ENCODE measurements at places on chromosomes 12 and 14. TPM values are rescaled to one million over a fixed set of nuclear protein-coding genes. Genes with fewer than 3 reads are reported as not detected.

Gene HOXC13
- total RNA-seq, result not detected

Gene KRT4
- not detected for total RNA-seq

Gene ACVRL1
- total RNA-seq, result 0.42 TPM

Gene EXOC3L4
- total RNA-seq, result 2.5 TPM

Gene CFAP54
- total RNA-seq, result 0.89 TPM

Gene HOXC12
- total RNA-seq, result not detected

Gene SELPLG
- 0.14 TPM for total RNA-seq

Gene AMHR2
- 23.6 TPM for total RNA-seq

Gene CCDC77
- total RNA-seq, result 39.1 TPM

Gene IQSEC3
- 2.3 TPM for total RNA-seq

Gene ZBTB25
- total RNA-seq, result 17.0 TPM

Gene P2RX7
- total RNA-seq, result 0.18 TPM

Gene AICDA
- total RNA-seq, result not detected

Gene GUCY2C
- total RNA-seq, result 0.54 TPM

Gene KRT74
- total RNA-seq, result not detected

Gene COCH
- 76.2 TPM for total RNA-seq

Gene DBX2
- not detected for total RNA-seq

Gene KRT3
- not detected for total RNA-seq

Gene FKBP11
- total RNA-seq, result 30.1 TPM

Gene A2M
- total RNA-seq, result not detected

Gene ACOT6
- total RNA-seq, result not detected

Gene ESPL1
- total RNA-seq, result 50.7 TPM

Gene TMEM30B
- total RNA-seq, result 10.1 TPM

Gene LALBA
- total RNA-seq, result not detected

Gene MYL2
- not detected for total RNA-seq

Gene TCL1B
- total RNA-seq, result 0.93 TPM

Gene BEGAIN
- total RNA-seq, result 1.0 TPM
